Motor neuron (in vitro differentiated cells): ENCODE measurements at places on chromosomes 16 and 17.

DNA sequence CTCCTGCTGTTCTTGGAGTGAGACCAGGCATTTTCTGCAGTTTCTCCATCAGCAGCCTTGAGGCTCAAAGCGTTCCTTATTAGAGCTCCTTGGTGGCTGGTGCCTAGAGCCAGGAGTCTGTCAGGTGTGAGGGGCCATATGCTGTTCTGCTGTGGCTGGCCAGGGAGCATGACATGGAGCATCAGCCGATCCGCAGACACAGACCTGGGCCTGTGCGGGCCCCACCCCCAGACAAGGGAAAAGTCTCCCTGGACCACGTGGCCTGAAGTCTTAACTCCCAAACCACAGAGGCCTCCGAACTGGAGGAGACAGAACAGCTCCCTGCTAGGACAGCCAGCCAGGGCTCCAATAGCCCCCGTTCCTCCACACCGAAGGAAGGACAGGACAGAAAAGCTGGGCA, 162.7 kb upstream of the CIBAR2 start:
- no peak for ATAC-seq

DNA sequence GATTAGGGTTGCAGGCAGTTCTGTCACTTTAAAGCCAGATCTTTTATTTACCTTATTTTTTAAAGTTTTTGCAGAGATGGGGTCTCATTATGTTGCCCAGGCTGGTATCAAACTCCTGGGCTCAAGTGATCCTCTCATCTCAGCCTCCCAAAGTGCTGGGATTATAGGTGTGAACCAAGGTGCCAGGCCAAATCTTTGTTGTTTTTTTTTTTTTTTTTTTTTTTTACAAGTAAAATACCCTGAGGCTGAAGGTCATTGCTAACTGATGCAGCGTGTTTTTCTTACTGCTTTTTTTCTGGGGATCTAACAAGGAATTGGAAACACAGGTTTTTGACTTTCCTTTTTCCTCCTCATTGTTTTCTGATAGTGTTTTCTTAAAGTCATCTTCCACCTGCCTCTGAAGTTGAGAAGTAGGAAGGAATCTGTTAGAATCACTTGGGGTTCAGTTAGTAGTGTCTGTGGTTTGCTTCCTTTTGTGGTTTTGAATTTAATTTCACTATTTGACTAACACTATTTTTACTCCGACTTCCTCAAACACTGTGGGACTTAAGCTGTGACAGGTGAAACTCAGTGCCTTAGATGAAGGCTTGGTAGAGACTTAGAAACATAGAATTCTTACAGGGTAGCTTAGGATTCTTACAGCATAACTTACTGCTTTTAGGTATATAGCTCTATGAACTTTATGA, 22.2 kb downstream of the CLTC start:
- no peak for ATAC-seq

DNA sequence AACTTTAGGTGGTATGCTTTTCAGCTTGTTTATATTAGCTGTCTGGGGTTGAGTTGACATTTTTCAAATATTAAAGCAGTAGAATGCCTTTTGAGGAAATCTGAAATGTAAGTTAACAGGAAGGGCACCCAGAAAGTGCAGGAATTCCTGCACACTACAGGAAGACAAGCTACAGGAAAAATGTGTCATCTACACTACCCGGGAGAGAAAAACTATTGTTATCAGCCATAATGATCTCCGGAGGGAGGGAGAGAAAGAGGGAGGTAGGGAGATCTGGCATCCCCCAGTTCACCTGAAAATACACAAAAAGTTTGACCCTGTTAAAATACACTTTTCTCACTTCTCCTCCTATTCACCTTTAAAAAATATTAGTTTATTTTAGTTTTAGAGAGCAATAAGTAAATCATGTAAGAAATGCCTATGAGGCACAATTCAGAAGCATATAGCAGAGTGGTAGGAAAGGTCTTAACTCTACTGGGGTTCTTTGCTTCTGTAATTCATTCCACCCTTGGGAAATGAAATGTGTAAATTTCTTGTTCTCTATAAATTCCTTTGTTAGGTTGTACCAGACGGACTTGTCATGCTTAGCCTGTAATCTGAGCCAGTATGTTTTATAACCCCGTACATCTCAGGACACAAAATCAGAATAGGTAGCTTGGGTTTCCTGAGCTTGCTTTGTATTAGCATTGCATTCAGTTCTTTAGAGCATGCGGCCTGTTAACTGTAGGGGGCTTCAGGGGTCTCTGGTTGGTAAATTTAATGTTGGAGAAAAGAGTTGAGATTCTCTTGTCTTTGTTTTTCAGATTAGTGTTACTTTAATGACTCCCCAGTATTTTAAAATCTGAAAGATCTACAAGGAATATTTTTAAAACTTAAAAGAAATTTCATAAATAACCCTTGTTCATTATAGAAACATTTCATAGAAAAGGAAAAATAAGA, 3.3 kb downstream of the MAP2K6 start:
- peak; percentile 90 for ATAC-seq

DNA sequence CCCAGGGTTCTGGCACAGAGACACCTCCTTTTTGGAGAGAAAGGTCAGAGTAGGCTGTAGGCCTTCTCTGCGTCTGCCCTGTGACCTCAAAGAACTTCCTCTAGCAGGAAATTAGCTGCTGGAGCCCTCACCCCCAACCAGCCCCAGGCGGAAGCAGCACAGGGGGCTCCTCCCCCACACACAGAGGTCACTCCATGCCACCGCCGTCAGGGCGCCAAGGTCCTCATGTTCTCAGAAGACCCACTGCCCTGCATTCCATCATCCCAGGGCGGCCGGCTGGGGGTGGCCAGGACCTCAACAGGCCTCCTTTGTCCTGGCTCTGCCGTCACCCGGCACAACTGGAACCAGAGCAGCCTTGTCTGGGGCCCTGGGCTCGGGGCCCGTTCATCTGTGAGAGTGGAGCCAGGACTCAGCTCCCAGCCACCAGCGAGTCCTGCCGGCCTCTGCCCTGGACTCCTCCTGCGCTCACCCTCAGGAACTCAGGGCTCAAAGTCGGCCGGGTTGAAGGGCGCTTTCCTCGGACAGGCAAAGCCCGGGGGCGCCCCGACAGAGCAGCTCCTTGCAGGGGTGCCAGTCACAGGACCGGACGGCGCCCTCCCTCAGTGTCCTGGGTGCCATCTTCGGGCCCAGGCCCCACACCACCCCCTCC, 1.2 kb downstream of the TMC6 start:
- ATAC-seq, result peak; percentile 7

- ATAC-seq, result no peak
Observed at GRCh38 chr17:61168506-61168905, 231.1 kb upstream of the TBX2 start.

- no peak for ATAC-seq
Observed at GRCh38 chr16:48246066-48246465, 1.3 kb downstream of the ABCC11 start.

- ATAC-seq, result peak; percentile 3
Observed at GRCh38 chr17:55420776-55421178, 858 bp downstream of the MMD start.

DNA sequence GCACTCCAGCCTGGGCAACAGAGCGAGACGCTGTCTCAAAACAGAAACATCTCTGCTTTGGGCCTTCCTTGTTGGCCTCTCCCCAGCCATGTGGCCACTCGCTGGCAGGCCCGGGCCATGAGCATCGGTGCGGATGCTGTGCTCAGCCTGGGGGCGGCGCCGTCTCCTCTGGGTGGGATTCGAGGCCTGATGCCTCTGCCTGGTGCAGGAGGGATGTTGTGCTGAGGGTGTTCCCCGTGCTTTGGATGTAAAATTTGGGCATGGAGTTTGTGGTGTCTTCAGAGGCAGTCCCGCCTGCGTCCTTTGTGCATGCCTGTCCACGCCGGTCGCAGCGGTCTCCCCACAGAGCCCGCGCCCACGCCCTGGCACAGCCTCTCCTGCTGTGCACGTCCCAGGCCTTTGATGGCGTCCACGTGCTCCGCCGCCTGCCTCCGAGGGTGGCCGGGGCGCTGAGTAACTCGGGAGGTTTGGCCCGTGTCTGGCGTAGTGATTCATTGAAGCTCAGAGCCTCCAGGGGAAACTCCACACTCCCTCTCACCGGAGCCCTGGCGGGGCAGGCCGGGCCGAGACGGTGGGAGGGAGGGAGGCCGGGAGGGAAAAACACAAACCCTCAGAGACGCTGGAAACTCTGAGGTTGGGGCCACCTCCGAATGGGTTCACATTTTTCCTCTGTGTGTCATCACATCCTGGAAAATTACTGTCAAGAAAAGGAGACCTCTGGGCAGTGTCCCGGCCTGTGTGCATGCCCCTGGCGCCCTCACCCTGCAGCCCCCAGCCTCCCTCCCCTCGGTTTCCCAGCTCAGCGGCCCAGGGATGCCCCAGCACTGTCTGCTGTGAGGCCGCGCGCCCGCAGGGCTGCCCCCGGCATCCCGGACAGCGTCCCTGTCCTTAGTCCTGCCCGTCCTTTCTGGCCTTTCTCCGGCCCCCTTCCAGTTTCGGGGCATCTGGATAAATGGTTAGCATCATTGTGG, 19.0 kb downstream of the CENPX start:
- ATAC-seq, result peak; percentile 96

- ATAC-seq, result no peak
Observed at GRCh38 chr16:21590796-21591195, 8.6 kb upstream of the METTL9 start.

- peak; percentile 62 for ATAC-seq
Observed at GRCh38 chr17:50425682-50426471, at the start of gene ACSF2. Gene ACSF2 (plus strand): TSS chr17:50426218. CDS start chr17:50426262, 44 bp downstream.

DNA sequence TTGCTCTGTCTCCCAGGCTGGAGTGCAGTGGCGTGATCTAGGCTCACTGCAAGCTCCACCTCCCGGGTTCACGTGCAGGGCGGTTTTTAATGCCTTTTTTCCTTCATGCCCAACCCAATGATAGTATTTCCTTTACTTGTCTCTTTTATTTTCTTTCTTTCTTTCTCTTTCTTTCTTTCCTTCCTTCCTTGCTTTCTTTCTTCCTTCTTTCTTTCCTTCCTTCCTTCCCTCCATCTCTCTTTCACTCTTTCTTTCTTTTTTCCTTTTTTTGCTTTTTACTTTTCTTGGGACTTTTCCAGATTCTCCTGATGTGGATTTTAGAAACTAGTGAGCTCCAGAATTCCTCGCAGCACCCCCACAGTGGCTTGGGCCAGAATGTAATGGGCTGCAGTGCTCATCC, 3.1 kb downstream of the MYH3 start:
- no peak for ATAC-seq

- ATAC-seq, result no peak
Observed at GRCh38 chr16:4089811-4090301, 26.4 kb downstream of the ADCY9 start.

GRCh38 chr17:75979705-75980187, 706 bp downstream of the TEN1 start:
- ATAC-seq, result peak; percentile 18

DNA sequence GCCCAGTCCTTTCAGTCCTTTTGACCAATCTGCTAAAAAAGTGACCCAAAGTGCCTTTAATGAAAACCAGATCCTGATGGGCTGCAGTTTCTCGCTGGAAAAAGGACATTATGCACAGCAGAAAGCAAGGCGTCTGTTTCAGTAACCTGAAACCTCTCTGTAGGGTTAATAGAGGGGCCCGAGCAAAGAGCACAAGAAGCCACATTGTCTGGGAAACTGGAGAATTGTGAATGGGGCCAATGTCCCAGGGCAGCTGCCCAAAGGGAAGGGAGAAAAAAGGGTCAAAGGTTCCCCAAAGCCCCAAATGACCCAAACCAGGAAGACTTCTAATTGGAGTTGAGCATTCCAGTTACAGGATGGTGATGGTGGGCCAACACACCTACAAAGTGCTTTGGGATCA, 3.0 kb downstream of the OTOA start:
- ATAC-seq, result no peak

- no peak for ATAC-seq
Observed at GRCh38 chr16:66515596-66516508, 34.1 kb downstream of the TK2 start.

DNA sequence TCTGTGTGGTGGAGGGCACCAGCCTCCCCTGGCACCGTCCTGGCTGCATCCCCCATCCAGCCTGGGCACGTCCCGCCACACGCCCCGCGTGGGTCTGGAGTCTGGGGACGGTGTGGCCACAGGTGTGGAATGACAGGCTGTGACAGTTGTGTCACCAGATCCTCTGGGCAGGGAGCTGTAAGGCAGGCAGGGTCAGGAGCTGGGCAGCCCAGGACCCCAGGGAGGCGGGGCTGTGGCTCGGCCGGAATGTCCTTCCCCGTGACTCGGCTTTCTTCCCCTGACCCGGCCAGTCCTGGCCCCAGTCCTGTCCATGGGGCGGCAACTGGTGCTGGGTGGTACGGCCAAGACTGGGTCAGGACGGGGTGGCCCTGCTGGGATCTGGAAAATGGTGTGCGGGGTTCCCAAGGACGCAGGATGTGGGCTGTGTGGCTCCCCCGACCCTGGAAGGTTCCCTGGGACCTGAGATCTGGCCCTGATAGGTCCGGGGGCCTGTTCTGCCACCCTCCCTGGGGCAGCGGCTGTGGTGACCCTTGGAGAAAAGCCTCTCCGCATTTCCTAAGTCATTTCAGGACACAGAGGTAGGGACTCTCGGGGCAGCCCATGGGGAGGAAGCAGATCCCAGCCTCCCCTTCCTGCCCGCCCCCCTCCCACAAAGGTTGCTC, 3.3 kb upstream of the SLC16A3 start:
- no peak for ATAC-seq

- no peak for ATAC-seq
Observed at GRCh38 chr16:84663433-84664101, 15.3 kb downstream of the KLHL36 start.

GRCh38 chr17:38897176-38897575, 27.3 kb downstream of the LASP1 start:
- ATAC-seq, result no peak

DNA sequence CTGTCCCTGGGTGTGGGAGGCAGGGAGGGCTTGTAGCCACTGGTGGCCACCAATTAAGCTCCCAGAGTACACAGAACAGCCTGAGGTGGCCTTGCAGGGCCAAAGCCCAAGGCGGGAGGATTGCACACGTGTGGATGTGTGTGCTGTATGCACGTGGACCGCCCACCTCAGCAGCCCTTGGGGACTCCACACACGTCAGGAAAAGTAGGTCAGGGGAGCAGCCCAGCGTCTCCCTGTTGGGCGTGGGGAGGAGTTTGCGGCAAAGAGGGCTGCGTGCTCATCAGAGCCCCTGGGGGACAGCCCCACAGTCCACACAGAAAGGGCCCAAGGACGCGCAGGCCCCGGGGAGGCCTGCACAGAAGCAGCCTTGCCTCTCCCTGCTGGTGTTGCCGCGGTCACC, 19.6 kb downstream of the SBK1 start:
- ATAC-seq, result no peak

- no peak for ATAC-seq
Observed at GRCh38 chr16:87044032-87044382, 273.2 kb downstream of the C16orf95 start.

DNA sequence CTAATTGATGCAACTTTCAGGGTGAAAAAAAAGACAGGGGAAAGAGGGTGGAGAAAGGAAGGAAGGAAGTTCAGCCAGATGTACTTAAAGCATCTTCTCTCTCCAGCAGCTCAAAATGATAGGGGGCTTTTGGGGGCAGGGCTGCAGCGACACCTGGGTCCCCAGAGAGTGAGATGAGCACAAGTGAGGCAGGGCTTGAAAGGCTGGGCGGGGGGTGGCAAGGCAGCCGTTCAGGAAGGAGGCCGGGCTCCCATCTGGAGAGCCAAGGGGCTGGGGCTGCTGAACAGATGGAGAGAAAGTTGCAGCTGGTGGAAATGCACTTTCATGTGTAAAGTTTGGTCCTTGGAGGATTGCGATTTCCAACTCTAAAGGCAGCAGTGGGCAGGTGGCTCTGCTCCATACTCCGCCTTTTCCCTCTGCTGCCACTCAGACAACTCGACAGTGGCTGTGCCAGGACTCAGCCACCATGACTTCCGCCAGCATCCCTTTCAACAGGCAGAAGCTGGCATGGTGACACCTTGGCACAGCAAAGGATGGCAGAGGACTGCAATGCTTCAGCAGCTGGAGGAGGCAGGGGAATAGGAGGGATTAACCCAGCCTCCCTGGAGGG, 7.7 kb downstream of the SLC35B1 start:
- no peak for ATAC-seq

GRCh38 chr16:55189224-55189623, 134.8 kb upstream of the IRX6 start:
- ATAC-seq, result no peak
